Ovary (tissue), 10 donors: ENCODE measurements at places on chromosomes 3 and 15.
A peak's percentile ranks its signal among the peaks of the same experiment; 100 is the strongest.

GRCh38 chr3:116667791-116668190 is 41.8 kb upstream of the TUSC7 start:
- no peak for DNase-seq
- H3K27ac ChIP-seq = no peak overlapping the region
- H3K36me3 ChIP-seq = no peaks in the 10 kb centered on the region
- H3K27me3 ChIP-seq = no peaks in the 10 kb centered on the region

DNA sequence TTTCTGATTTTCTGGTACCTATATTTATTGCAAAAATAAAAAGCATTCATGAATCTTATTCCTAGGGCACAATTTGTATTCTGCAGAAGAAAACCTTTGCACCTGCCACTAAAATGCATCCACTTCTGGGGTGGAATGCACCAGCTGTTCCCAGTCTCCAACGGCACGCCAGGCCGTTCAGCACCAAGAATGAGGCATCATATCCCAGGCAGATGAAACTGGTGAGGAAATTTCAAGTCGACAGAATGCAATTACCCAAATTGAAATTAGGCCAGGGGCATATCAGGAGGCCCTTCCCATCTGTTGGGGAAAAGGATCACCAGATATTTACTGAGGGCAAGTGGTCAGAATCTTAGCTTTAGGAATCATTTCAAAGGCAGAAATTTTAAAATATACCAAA is 13.6 kb upstream of the RBMS3 start:
- no peak for DNase-seq
- H3K36me3 ChIP-seq = no peaks in the 10 kb centered on the region
- no peak overlapping the region for H3K27ac ChIP-seq

DNA sequence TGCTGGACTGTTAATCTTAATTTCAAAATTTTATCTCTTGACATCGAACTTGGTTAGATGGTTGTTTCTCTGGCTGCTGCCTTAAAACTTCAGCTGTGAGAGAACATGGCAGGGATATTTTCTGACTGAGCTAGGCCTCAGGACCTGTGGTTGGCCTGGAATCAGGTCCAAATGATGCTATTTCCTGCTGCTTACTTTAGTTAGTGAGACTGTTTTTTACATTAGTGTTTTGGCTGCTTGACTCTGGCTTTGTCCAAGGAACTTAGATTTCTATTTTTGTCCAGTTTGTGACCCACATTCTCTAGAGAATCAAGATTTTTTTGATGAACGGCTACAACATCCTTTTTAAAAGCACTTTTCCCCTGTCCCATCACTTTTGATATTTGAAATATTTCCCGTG is 497.9 kb upstream of the SGO1 start:
- H3K27me3 ChIP-seq = no peaks in the 10 kb centered on the region
- H3K4me3 ChIP-seq = no peak overlapping the region
- no peak overlapping the region for H3K27ac ChIP-seq
- DNase-seq = no peak

GRCh38 chr3:46670000-46670890 is 23.2 kb downstream of the ALS2CL start:
- H3K4me1 ChIP-seq = no peaks in the 10 kb centered on the region
- H3K36me3 ChIP-seq = no peaks in the 10 kb centered on the region
- no peak overlapping the region for H3K27ac ChIP-seq
- no peak overlapping the region for H3K4me3 ChIP-seq
- no peaks in the 10 kb centered on the region for H3K27me3 ChIP-seq

DNA sequence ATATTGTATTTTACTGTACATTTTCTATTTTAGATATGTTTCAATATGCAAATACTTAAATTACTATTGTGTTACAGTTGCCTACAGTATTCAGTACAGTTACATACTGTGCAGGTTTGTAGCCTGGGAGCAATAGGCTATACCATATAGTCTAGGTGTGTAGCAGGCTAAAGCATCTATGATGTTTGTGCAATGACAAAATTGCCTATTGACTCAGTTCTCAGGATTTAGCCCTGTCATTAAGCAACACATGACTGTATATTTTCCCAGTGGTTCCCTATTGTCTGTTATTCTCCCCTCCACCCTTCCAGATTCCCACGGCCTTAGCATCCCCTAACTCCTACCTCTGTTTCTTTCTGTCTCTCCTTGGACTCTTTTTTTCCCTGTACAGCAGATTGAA is 10.7 kb downstream of the MOBP start:
- H3K27ac ChIP-seq = no peak overlapping the region
- no peak for DNase-seq
- H3K4me1 ChIP-seq = no peaks in the 10 kb centered on the region
- H3K27me3 ChIP-seq = no peaks in the 10 kb centered on the region

DNA sequence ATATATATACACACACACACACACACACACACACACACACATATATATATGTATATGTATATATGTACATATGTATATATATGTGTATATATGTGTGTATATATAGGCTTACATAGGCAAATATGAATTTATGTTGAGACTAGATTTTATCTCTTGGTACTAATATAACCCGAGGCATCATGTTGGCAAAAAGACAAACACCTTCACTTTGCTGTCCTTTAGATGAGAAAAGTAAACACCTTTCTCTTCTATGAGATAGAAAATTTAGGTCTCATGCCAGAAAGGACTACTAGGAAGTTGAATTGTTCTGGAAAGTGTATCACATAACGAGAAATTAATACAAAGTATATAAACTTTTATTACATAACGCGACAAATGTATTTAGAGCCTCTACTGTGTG is 19.6 kb upstream of the LEO1 start:
- H3K27ac ChIP-seq = no peak overlapping the region
- no peaks in the 10 kb centered on the region for H3K4me1 ChIP-seq
- H3K4me3 ChIP-seq = no peak overlapping the region
- H3K27me3 ChIP-seq = no peaks in the 10 kb centered on the region
- no peak for DNase-seq

- H3K36me3 ChIP-seq = no peaks in the 10 kb centered on the region
- H3K4me1 ChIP-seq = peaks cover 5% of the 10 kb centered on the region
- H3K27me3 ChIP-seq = no peaks in the 10 kb centered on the region
Measured at GRCh38 chr3:25783661-25784512, 644 bp upstream of the NGLY1 start.

- no peaks in the 10 kb centered on the region for H3K27me3 ChIP-seq
- H3K36me3 ChIP-seq = no peaks in the 10 kb centered on the region
- H3K27ac ChIP-seq = no peak overlapping the region
- H3K4me3 ChIP-seq = no peak overlapping the region
Measured at GRCh38 chr15:82030176-82030575, 15.6 kb downstream of the MEX3B start.

DNA sequence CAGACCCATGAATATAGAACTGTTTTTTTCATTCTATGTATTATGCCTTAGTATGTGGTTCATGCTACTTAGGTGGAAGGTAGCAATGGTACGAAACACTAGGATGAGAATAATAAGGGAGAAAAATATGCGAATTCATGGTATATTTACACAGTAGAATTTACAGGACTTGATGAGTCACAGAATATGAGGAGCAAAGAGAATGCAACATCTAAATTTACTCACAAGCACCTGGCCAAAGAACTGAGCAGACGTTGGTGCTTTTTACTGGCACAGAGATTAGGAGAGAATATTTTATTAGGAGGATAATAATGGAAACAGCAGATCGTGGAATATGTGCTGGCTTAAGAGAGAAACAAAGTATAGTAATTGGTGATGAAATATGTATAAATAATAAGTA is 785.4 kb upstream of the ROBO1 start:
- no peak for DNase-seq
- H3K27me3 ChIP-seq = no peaks in the 10 kb centered on the region
- no peak overlapping the region for H3K4me3 ChIP-seq
- H3K4me1 ChIP-seq = no peaks in the 10 kb centered on the region

GRCh38 chr3:116034794-116035193 is 410.5 kb downstream of the LSAMP start:
- H3K36me3 ChIP-seq = no peaks in the 10 kb centered on the region
- no peak for DNase-seq
- no peaks in the 10 kb centered on the region for H3K4me1 ChIP-seq
- no peak overlapping the region for H3K4me3 ChIP-seq
- H3K27ac ChIP-seq = no peak overlapping the region
- H3K27me3 ChIP-seq = no peaks in the 10 kb centered on the region

GRCh38 chr3:141116721-141117120 is 65.6 kb downstream of the SPSB4 start:
- H3K4me1 ChIP-seq = peaks cover 16% of the 10 kb centered on the region
- no peaks in the 10 kb centered on the region for H3K36me3 ChIP-seq
- H3K4me3 ChIP-seq = no peak overlapping the region
- no peaks in the 10 kb centered on the region for H3K27me3 ChIP-seq
- peak overlapping the region; percentile 4 for H3K27ac ChIP-seq

- H3K4me1 ChIP-seq = no peaks in the 10 kb centered on the region
- no peak overlapping the region for H3K27ac ChIP-seq
- DNase-seq = no peak
- H3K36me3 ChIP-seq = no peaks in the 10 kb centered on the region
- H3K27me3 ChIP-seq = no peaks in the 10 kb centered on the region
Measured at GRCh38 chr3:12394569-12395271, 89.6 kb upstream of the TSEN2 start.

- no peak overlapping the region for H3K4me3 ChIP-seq
- H3K27ac ChIP-seq = no peak overlapping the region
- no peaks in the 10 kb centered on the region for H3K36me3 ChIP-seq
- DNase-seq = no peak
- H3K27me3 ChIP-seq = no peaks in the 10 kb centered on the region
Measured at GRCh38 chr3:178562143-178562946, 26.1 kb downstream of the KCNMB2 start.

- peak overlapping the region; percentile 44 for H3K27ac ChIP-seq
- DNase-seq = peak; percentile 73
Measured at GRCh38 chr3:14467814-14468620, 65.6 kb downstream of the SLC6A6 start.

DNA sequence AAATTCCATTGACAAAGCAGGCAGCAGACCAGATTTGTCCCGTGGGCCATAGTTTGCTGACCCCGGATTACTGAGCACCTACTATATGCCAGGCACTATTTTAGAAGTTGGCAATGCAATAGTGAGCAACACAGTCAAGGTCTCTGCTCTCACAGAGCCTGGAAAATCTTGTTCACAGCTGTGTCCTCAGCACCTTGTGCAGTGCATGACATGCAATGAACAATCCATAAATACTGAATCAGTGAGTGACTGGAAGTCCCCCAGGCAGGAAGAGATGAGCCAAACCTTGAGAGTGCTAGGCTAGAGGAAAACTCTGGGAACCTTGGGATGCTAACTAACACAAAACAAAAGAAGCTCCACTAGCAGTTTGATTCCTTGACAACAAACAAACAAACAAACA is 14.4 kb downstream of the TM4SF1 start:
- H3K36me3 ChIP-seq = no peaks in the 10 kb centered on the region
- H3K27me3 ChIP-seq = no peaks in the 10 kb centered on the region
- no peak overlapping the region for H3K27ac ChIP-seq
- no peak for DNase-seq
- no peak overlapping the region for H3K4me3 ChIP-seq
- no peaks in the 10 kb centered on the region for H3K4me1 ChIP-seq

DNA sequence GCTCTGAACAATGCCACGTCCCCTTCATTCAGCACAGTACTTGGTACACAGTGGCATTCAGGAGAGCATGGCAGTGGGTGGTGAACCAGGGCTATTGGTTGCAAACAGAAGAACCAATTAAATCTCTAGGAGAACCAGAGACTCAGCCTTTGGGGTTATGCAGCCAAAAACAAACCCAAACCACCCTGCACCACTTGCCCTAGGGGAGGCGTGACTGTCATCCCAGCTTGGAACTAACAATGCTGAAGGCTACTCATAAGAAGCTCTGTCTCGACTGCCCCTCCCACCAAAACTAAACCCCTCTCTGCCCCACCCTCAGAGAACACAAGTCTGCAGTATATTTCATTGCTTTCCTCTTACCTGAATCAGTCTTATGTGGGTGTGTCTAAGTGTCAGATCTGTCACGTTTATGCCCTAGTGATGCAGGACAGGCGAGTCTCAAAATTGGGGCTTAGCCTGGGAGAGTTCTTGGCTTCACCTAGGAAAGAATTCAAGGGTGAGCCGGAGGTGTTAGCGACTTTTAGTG is 15.2 kb upstream of the KLHL40 start:
- no peaks in the 10 kb centered on the region for H3K27me3 ChIP-seq
- no peak overlapping the region for H3K27ac ChIP-seq
- no peaks in the 10 kb centered on the region for H3K36me3 ChIP-seq
- H3K4me3 ChIP-seq = no peak overlapping the region
- H3K4me1 ChIP-seq = peaks cover 11% of the 10 kb centered on the region
- no peak for DNase-seq

DNA sequence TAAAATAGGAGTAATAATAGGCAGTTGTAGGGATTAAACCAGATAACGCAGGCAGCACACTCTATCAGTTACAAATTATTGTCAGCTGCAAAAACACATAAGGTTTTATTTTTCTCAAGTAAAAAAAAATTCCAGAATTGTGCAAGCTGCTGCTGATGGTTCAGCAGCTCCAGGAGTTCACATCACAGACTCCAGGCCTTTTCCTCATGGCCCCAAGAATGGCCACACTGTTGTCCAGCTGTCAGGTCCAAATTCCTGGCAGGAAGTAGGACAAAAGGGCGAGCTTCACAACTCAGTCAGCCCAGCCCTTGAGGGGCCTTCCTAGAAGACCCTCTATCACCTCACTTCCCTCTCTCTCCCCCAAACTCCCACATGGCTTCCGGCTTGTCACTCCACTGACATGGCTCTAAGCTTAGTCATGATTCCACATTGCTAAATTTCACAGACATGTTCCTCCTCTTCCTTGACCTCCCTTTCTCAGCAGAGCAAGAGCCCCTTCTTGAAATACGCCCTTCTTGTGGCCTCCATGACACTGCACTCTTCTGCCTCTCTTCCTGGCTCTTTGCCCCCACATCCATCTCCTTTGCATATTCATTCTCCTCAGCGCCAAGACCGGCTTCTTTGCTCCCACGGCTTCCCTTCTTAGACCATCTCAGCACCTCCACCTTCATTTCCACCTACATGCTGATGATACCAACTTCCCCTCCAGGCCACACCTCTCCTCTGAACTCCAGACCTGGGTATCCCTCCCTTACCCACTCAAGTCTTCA is 27.4 kb upstream of the FAM174B start:
- H3K4me3 ChIP-seq = no peak overlapping the region
- no peaks in the 10 kb centered on the region for H3K27me3 ChIP-seq
- no peaks in the 10 kb centered on the region for H3K36me3 ChIP-seq
- H3K27ac ChIP-seq = no peak overlapping the region
- DNase-seq = no peak

DNA sequence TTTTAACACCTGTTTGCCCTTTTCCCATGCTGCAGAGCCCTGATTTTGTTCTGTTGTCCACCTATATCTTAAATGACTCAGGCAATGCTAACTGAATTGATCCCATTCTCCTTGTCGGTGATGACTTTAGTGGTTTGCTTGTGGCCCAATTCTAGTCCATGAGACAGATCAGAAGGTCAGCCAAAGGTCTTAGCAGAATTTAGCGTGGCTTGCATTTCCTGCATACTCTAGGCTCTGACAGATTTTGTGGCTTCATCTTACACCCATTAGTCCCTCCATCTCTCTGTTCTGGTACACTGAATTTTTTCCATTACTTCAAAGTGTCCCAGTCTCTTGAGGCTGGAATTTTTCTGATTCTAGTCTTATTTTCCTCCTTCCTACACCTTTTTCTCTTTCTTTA is 161.9 kb downstream of the STAC start:
- no peak for DNase-seq
- no peaks in the 10 kb centered on the region for H3K36me3 ChIP-seq
- no peak overlapping the region for H3K4me3 ChIP-seq
- H3K4me1 ChIP-seq = no peaks in the 10 kb centered on the region
- H3K27ac ChIP-seq = no peak overlapping the region

GRCh38 chr15:59550530-59550929 is 61.1 kb upstream of the GCNT3 start:
- no peak overlapping the region for H3K4me3 ChIP-seq
- no peaks in the 10 kb centered on the region for H3K27me3 ChIP-seq
- no peak for DNase-seq
- H3K27ac ChIP-seq = no peak overlapping the region
- H3K36me3 ChIP-seq = no peaks in the 10 kb centered on the region
